Posterior vena cava (tissue), 2 donors: ENCODE measurements at places on chromosomes 1 and 21. TPM values are rescaled to one million over a fixed set of nuclear protein-coding genes. Genes with fewer than 3 reads are reported as not detected.

Gene CHODL
- 0.42 TPM for total RNA-seq

- DNase-seq: no peak
Measured at GRCh38 chr1:198878566-198878965, 239.7 kb downstream of the PTPRC start.

- no peak for DNase-seq
Measured at GRCh38 chr1:160781914-160782689, 13.9 kb upstream of the LY9 start.

Gene MYOM3
- total RNA-seq: 0.83 TPM

Gene XPR1
- total RNA-seq: 38.3 TPM

- DNase-seq: no peak
Measured at GRCh38 chr1:57254022-57254421, 169.8 kb downstream of the DAB1 start.

Gene AMY1A
- not detected for total RNA-seq
